ENCODE measurements at places on chromosomes 11 and 22.

GRCh38 chr11:123509737-123510578 lies 79.9 kb downstream of the GRAMD1B start:
- no peak for DNase-seq

DNA sequence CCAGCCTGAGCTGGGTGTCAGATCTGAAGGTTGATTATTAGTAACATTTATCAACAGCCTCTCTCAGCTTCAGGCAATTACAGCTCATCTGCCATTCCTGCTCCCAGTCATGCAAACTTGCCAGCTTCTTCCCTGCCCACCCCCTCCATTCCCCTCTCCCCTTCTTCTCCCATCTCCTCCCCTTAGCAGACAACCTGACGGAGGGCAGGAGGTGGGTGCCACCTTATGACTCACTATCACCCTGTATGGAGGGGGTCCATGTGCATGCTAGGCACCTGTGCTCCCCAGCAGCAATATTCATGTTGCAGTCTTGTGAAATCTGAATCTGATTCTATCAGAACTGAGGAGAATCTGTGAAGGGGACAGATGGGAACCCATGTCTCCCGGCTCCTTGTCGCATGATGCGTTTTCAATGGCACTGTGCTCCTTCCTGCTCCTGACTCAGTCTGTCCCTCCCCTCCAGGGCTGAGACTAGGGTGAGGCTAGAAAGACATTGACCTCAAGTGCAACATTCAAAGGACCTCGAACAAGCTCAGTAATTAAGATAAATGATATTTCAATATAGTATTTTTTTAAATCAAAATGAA lies 46.3 kb upstream of the TUB start:
- no peak for DNase-seq

GRCh38 chr22:42443240-42444076 lies 11.3 kb upstream of the NFAM1 start:
- no peak for DNase-seq

- DNase-seq: no peak
These were observed 566.6 kb downstream of the TMEM135 start for GRCh38 chr11:87604350-87604749.

DNA sequence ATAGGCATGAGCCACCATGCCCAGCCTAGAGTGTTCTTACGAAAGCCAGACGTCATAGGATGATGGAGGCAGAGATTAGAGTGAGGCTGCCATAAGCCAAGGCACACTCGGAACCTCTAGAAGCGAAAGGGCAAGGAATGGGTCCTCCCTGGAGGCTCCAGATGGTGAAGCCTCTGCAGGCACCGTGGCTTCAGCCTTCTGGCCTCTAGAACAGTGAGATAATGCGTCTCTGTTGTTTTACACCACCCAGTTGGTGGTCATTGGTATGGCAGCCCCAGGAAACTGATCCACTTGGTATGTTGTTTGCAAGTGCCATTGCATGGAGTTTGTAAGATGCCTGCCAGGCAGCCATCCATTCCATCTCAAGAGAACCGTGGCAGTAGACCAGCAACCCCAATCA lies 791.0 kb downstream of the TBC1D22A start:
- no peak for DNase-seq

- no peak for DNase-seq
These were observed 21.0 kb upstream of the HSPA8 start for GRCh38 chr11:123082977-123083376.

GRCh38 chr11:72589802-72590761 lies 84.1 kb downstream of the PDE2A start:
- peak; percentile 45 for DNase-seq

- no peak for DNase-seq
These were observed 24.4 kb downstream of the GPR83 start for GRCh38 chr11:94376841-94377240.

DNA sequence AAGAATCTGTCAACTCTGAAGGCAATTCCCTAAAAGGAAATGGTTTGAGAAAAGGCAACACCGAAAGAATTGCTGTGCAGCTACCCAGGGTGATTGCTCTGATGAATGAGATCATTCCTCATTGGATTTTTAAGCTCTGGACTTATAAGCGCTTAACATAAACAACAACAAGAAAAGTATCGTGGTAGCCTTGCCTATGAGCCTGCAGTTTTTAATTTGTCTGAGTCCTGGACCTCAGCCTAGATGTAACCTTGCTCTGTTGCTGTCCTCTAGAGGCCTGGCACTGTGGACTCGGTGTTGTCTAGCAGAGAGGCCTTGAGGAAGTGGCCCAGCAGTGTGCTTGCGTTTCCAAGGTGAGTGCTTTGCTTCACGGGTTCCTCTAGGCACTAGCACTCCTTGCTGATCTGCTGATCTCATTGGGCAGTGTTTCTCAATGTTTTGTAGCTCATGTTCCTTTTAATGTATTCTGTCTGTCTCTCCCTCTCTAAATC lies 20.4 kb downstream of the CCDC81 start:
- DNase-seq: no peak

DNA sequence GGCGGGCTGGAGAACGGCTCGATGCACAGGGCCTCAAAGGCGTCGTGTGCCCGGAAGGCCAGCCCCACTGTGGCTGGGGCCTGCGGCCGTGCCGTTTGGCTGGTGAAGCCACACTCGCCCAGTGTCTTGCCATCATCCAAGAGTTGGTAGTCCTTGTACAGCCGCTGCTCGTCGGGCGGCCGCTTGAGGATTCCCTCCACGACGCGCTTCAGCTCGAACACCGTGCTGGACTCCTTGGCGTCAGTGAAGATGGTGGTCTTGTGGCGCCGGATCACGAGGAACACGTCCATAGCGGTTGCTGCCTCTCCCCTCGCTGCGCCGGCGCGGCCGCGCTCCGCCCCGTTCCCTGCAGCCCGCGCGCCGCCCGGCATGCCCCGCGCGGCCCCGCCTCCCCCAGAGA lies 30.3 kb upstream of the PRDM10 start:
- no peak for DNase-seq

- no peak for DNase-seq
These were observed 63.1 kb downstream of the ARFGAP3 start for GRCh38 chr22:42793848-42794405.

DNA sequence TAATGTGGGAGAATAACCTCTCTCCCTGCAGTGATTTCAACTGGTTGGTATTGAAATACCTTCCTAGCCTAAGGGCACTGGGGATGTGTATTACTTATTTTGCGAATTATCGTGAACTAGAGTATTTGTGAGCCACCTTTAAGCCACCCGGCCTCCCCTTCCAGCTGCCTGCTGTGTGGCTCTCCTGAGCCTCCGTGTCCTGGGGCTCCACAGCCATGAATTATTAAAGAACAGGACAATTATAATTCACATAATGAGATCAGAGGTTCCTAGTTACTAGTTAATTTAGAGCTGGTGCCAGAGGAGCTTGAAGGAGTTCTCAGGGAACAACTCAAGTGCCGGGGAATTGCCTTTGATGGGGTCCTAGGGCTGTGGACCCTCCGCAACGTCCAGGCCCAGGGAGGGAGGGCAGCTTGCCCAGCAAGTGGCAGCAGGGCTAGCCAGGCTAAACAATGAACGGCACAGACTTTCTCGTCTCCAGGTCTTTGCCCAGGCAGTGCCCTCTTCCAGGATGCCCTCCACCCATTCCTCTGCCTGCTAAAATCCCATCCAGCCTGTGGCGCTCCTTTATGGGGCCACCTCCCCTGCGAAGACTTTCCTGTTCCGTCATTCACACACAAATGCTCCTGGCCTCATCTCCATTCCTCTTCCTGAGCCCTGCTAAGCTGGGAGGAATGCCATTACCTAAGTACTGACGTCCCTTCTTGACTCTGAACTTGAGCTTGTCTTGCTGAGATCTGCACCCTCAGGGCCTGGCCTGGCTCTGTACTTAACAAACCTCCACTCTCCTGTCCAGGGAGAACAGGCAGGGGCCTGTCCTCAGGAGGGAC lies 91.5 kb downstream of the RTL6 start:
- DNase-seq: no peak

GRCh38 chr11:111406589-111406988 lies 27.5 kb upstream of the POU2AF1 start:
- DNase-seq: no peak

- no peak for DNase-seq
These were observed 1.4 kb downstream of the TRAPPC4 start for GRCh38 chr11:119019996-119020395.

DNA sequence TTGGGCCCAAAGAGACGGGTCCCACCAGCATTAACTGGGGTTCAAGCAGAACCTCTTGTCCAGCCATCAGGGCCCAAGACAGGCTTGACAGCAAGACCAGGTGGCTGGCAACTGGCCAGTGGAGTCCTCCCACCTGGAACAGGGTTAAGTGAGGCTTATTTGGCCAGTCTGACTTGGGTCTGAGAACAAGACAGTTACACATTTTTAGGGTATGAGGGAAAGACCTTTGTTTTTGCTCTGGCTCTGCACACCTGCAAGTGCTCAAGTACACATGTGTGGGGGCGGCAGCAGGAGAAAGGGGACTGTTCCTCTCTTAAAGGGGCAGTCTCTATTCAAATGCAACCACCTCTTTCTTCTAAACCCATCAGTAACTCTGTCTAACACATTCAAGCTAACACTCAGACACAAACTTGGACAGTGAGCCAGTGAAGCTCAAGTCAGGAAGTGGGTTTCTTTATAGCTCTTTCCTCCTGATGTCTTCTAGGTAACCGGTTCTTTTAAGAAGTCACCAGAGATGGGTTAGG lies 116.2 kb downstream of the ETS1 start:
- DNase-seq: no peak

GRCh38 chr22:30422481-30423300 lies 2.9 kb upstream of the MTFP1 start:
- no peak for DNase-seq

GRCh38 chr11:118837868-118838267 lies 45.8 kb upstream of the CXCR5 start:
- DNase-seq: no peak

- DNase-seq: no peak
These were observed 72.3 kb upstream of the GRIA4 start for GRCh38 chr11:105537531-105537930.

GRCh38 chr11:96506041-96506440 lies 116.2 kb downstream of the JRKL start:
- no peak for DNase-seq

All from GM12892 (cell line).